Central memory CD4-positive, alpha-beta T cell (primary cell): ENCODE measurements at places on chromosomes 3 and 15.
A peak's percentile ranks its signal among the peaks of the same experiment; 100 is the strongest.

DNA sequence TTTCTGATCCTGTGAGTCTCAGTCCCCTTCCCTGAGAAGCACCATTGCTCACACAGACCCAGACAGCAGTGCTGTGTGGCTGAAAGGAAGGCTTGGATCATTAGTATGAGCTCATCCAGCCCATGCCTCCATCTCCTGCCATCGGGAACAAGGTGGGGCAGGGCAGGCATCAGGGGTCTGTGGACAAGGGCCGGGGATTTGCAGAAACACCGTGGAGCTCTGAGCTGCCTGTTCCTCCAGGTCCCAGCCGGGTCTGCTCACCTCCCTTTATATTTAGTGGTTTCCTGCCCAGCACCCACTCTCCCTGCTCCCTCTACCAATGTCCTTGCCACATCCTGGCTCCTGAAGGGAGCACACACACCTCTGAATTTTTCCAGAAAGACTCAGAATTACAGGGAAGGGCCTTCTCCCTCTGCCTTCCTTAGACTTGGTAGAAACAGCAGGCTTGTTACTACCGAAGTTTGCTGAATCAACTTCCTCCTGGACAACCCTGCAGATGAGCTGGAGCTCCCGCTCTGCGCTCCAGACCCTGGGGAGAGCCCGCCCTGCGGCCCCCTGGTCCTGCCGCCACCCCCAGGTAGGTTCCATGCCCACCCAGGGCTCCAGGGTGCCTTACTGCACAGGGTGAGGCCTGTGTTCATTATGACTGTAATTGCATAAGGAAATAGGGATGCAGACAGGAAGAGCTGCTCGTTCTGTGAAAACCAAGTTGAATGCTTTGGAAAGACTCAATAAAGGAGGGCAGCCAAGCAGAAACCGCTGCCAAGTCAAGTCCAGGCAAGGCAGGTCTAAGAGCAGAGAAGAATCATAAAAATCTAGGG, 128.1 kb downstream of the NSMCE3 start:
- no peak for DNase-seq

DNA sequence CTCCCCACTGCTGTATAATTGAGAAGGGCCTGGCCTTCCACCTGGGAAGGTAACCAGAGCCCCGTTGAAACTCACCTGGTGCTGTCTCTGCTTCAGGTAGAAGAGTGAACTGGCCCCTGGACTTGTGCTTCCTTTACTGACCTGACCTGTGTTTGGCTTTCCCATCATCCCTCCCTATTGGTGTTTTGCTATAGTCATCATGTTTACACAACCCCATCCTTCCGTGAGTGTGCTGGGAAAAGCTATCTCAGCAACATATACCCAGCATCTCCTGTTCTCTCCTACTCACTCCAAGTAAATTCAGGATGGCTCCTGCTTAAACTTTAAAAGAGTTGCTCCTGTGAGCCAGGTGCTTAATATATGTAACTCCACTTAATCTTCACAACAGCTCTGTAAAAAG, 77.2 kb upstream of the TSC22D2 start:
- no peak for DNase-seq

DNA sequence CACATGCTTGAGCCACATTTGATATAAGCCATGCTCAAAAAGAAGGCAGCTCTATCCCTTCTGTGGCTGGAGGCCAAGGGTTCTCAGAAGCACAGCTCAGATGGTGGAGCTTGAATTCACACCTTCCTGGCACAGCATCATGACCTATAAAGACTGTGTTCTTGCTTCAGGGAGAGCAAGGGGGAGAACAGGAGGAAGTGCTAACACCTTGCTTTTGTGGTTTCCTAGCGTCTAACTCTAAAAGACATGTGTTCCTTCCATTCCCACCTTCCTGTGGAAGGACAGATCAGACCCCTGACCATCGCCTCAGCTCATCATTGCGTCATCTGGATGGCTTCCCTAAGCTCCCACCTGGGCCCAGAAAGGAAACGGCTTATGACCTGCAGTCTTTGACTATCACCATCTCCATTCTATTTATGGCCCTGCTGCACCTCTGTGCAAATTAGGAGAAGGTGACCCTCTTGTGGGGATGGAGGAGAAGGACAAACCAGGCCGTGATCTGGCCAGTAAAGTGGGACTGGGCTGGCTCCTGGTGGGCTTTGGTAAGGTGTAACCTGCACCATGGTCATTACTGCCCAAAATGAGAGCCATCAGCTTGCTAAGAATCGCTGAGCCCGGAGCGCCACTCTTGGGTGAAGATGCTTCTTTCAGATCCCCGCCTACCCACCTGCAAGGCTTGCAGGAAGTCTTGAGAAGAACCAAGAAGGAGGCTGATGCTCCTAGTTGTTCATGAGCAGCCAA, 128.5 kb downstream of the SERPINI1 start:
- DNase-seq, result no peak

GRCh38 chr15:87722941-87723691, 533.4 kb downstream of the NTRK3 start:
- DNase-seq, result no peak

DNA sequence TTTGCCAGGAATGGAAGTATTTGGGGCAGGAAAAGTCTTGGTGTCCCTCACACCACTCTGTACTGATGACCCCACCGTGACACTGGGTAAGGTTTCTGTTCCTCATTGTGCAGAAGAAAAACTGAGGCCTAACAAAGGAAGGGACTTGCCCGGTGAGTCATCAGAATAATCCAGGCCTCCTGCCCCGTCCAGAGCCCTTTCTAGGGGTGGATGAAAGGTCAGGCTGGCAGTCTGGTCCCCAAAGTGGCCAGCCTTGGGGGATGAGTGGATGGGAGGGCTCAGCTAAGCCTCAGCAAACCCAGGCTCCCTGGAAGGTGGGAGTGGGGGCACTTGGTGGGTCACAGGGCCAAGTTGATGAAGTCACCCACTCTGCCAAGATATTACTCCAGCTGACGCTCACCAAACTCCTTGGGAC, 2.3 kb upstream of the DNAH1 start:
- DNase-seq, result no peak

GRCh38 chr3:162029736-162030135, 533.1 kb downstream of the OTOL1 start:
- no peak for DNase-seq

- no peak for DNase-seq
Observed at GRCh38 chr3:133303430-133303829, 96.4 kb upstream of the BFSP2 start.

DNA sequence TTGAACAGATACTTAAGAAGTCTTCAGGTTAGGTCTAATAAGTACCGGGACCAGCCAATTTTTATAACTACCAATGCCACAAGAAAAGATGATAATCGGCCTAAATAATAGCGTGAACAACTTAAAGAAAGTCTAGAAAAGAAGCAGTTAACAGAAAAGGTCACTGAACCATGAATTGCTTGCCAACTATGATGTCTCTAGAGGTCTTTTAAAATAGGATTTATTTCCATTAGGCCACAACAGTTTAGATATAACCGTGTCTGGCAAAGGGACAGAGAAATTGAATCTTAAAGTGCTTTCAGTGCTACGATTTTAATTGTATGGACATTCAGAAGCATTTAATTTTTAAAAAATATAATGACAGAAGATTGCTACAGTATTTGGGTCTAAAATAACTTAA, 1070.4 kb downstream of the ROBO1 start:
- DNase-seq, result no peak

DNA sequence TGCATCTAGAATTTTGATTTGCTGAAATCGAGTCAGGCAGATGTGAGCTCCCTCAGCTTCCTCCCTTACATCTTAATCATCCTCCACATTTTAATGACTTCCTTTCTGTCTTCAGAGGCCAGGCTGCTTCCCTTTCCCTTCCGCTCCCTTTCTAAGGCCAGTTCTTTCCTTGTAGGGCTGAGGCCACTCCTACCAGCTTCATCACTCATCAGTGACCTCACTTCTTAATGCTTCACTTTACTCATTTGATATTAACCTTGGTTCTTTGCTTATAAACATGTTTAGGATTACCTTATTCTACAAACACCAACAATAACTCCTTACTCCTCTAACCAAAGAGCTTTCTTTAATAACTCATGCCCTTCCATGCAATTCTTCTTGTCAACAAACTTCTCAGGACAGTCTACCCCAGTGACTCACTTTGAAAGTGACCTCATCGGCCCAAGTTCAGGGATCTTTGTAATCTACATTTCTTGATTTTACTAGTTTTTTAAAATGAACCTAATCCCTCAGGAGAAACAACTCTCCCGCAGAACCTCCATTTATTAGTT, 23.9 kb downstream of the ILDR1 start:
- DNase-seq, result no peak

DNA sequence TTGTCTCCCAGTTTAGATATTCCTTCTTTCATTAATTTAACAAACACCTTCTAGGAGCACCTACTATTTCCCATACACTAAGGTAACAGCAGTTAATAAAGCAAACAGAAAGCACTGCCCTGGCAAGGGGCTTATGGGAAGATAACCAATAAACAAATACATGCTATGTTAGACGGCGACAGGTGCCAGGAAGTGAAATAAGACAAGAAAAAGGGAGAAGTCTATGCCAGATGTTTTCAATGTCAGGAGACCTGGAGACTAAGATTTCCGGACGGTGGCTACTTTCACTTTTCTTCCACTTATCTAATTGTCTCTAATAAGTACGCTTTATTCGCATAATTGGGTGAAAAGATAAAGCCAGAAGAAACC, 32.5 kb upstream of the ZNF445 start:
- DNase-seq, result peak; percentile 11

DNA sequence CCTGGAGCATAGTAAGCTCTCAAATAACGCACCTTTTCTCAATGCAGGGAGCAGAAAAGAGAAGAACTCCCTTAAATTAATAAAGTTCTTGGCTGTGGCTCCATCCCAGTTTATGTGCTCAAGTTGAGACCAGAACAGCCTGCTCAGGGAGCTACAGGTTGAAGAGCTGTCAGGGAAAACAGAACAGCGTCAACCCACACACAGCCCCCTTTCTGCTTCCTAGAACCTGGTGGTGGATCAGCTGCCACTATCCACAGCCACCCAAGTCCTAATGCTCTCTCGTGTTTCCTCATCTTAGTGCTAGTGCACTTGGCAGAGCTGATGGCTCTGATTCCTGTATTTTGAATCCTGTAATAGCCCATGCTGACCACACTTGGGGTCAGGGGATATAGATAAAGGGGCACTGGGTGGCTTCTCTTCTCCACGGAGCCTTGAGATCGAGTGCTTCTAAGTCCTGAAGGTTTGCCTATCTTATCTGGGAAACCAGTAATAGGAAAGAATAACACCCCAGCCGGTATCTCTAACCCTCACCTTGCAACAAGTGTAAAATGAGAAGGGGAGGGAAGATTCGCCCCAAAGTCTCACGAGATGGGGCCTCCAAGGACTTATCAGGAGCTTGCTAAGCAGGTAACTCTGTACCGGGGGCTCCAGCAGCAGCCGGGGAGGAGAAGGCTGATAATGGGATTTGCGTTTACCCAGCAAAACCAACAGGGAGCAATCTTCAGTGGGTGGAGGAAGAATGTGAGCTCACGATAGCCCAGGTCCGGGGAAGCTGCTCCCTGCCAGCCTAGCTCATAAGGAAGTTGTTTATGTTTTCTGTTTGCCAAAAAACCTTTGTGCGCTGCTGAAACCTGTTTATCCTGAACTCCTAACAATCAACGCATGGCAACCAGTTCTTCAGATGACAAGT, 136.2 kb upstream of the ICE2 start:
- DNase-seq, result no peak

DNA sequence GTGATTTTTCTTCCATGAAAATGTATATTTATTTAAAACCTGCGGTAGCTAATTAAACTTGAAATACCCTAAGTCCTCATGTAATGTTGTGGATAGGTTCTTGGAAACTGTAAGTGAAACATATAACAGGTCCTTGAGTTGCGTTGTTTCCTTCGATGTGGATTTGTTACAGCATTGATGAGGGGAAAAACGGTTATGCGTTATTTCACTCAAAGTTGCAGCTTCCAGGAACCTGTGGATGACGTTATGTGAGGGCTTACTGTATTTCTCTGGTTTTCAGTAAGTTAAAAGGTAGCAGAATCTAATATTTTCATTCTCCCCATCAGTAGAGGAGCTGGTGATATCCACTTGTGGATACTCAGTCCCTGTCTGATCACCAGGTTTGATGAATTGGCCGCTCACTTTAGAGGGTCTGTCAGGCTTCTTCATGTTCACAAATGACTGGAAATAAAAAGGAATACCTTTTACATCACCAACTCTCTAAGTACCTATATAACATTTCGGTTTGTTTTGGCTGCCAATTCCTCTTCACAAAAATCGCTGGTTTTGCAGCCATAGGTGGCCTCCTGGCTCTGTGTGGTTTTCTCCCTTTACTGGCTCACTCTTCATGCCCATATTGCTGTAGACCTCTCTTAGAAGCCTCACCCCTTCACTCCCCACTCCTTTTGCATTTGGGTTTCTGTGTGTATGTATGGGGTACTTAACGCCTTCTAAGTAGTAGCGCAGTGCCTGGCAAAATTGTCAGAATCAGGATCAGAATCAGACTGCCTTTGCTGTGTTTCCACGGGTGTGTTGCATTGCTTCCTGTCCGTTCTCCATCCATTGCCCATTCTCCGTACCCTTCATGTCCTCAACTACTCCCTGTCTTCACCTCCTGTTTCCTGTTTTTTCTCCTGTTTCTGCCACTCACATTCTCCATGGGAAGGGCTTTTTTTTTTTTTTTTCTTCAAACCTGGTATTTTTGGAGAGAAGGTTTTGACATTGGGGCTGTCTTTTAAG, 112.6 kb downstream of the FNDC3B start:
- no peak for DNase-seq

DNA sequence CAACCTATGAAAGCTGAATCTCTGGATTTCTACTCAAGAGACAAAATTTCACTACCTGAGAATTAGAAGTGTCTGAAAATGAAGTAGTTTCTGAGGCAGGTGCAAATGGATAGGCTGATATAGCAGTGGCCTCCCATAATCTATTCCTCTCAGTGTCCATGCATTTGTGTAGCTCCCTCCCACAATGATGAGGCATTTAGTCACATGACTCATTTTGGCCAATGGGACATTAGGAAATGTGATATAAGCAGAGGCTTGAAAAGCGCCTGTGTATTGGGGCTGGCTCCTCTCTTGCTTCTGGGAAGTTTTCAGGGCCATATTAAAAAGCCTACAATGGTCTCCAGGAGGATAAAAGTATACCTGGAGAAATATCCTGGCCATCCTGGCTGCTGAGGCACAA, 79.7 kb upstream of the MRPL3 start:
- DNase-seq, result no peak

DNA sequence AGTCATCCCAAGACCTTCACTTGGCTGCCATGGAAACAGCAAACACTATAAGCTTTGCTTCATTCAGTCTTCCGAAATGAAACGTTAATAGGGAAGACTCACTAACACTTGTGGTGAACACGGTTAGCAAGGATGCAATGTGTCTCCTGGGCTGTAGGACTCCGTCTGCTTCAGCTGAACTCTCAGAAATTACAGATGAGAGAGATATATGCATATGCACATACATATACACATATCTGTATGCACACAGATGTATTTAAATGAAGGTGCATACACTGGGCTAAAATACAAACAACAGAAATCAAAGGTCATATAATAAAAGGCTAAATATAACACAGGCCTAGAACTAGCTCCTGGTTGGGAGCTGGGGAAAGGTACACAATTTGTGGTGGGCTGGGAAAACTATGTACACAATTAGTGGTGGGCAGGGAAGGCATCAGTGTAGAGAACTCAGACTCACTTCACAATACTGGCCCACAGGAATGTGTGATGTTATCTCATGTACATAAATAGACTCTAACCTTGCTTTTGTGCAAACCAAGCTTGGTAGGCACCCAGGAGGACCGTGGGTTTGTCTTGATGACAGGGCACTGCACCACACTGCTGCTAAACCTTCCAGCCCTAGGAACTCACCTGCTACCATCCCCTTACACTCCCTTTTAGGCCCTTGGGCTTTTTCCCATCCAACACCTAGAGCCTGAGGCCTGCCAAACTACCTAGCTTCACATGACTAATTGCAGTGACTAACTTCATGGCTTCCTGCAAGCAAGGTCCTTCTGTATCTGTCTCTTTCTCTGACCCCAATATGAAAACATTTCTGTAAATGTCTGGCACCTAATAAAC, 873.1 kb downstream of the NSUN3 start:
- no peak for DNase-seq
